ENCODE measurements at places on chromosomes 1 and 21.

DNA sequence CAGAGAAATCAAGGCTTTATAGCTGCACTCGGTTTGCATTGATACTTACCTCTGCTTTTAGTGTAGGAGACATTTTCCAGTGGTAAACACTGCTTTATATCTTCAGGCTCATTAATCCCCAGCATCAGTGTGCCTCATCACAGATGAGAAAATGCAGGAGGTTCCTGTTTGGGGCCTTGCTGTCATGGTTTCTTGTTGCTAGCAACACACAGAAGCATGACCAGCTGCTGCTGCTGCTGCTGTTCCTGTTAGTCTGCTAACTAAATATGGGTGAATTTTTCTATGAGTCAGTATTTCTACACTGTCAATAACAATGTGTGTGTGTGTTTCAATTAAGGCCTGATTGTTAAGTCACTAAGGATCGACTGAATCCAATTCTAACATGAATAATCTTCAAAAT, 85.8 kb upstream of the RGS1 start:
- no peak for DNase-seq

- DNase-seq, result no peak
Observed at GRCh38 chr1:5887971-5888361, 104.3 kb downstream of the NPHP4 start.

DNA sequence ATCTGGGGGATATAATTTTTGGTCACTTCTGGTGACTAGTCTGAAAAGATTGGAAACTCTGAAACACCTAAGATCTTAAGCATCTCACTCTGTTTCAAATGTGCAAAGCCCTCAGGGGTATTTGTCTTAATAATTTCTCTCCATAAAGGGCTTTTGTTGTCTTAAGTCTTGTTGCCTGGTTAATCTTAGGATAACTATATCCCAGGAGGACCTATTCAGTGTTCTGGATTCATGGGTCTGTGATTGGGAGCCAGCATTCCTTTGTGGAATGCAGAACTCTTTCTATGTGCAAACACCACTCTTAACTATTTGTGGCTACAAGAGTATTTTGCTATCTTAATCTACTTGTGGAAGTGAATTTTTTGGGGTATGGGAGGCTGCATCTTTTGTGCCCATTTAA, 1573.0 kb upstream of the PRMT6 start:
- no peak for DNase-seq

GRCh38 chr1:121408354-121408753, 223.6 kb downstream of the SRGAP2C start:
- DNase-seq, result no peak

DNA sequence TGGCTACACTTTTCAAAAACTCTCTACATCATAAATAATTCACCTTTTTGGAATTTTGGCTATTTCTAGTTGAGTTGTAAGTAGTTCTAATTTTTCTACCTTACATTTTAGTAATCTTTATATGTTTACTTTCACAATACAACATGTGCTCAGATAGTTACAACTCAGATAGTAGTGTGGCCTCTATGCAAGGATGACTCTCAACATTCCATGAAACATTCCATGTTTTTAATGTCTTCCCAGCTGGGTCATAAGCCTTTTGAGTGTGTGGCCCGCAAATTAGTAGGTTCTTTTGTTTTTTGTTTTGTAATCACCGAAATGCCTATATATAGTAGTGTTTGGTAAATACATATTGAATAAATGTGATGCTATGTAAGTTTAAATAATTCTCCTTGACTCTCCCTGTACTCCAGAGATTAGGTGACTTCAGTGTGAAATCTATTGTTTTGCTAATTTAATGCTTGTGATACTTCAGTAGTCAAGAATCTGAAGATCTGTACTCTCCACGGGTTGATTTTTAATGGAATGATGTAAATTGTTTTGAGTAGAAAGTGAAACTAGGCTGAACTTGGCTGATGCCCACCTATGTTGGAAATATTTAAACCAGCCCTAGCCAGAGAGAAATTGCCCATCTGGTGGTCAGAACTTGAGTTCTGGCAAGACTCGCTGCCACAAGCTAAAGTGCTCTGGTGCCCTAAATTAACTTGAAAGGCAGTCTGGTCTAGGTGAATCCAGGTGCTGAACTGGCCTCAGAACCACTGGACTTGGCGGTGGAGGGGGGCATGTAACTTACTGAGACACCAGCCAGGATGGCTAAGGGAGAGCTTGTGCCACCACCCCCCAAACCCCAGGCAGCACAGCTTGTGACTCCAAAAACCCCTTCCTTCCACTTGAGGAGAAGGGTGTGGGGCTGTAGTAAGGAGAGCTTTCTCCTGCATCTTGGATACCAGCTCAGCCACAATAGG, 165.6 kb downstream of the USP25 start:
- DNase-seq, result no peak

DNA sequence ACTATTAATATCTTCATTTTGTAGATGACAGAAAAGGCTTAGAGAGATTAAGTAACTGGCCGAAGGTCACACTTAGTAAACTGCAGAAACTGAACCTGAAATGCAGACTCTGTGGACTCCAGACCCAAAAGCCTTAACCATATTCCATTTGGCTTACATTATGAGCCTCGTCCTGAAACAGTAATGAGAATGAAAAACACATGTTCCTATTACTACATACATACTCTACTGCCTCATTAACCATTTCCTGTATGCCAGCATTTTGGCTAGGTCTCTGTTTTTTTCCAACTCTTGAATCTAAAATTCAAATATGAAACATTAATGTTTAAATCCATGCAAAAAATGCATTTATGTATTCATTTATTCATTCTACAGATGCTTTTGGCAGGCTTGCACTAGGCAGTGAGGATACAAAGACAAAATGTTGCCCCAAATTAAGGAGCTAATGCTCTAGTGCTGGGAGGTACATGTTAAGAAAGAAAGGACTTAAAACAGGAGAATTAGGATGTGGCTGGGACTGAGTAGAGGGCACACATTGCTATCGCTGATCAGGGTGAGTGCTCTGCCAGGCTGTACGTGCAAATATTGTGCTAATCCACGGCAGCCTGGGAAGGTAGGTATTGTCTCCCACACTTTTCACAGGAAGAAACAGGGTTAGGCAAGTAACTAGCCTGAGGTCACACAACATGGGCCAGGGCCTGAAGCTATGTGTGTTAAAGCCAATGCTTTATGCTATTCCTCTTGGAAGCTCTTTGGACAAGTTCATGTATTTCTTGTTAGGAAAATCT, 14.0 kb downstream of the DEGS1 start:
- no peak for DNase-seq

DNA sequence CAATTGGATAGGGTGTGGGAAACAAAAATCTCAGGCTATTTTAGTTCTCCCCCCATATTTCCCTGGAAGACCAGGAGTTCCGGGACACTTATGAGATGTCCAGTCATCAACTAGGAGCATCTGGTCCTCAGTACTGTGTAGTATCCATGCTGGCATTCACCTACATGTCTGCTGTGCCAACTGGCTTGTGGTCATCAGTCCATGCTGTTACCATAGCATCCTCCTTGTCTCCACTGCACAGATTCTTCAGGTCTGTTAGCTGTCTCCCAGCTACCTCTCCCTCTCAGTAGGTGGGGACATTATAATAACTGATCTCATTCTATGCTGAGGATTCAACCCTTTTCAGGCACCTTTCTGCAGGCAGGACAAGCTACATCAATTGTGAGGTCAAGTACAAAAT, 302.9 kb downstream of the BARHL2 start:
- DNase-seq, result no peak

- DNase-seq, result no peak
Observed at GRCh38 chr1:36134505-36135329, 9.7 kb upstream of the COL8A2 start.

GRCh38 chr1:17212009-17212408, 7.1 kb downstream of the PADI1 start:
- DNase-seq, result no peak

- no peak for DNase-seq
Observed at GRCh38 chr1:165408518-165408917, 36.4 kb downstream of the RXRG start.

DNA sequence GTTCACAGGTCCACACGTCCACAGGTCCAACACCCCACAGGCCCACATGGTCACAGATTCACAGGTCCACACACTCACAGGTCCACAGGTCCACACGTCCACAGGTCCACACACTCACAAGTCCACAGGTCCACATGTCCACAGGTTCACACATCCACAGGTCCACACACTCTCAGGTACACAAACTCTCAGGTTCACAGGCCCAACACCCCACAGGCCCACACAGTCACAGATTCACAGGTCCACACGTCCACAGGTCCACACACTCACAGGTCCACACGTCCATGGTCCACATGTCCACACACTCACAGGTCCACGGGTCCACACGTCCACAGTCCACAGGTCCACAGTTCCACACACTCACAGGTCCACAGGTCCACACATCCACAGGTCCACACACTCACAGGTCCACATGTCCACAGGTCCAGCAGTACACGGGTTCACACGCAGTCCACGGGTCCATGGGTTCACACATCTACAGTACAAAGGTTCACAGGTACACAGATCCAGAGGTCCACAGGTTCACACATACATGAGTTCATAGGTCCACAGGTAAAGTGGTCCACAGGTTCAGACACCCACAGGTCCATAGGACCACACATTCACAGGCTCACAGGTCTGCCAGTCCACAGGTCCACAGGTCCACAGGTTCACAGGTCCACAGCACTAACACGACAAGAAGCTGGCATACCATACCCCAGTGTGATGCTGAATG, 39.3 kb upstream of the COL6A2 start:
- peak; percentile 59 for DNase-seq

GRCh38 chr1:98316286-98316905, 345.1 kb upstream of the SNX7 start:
- DNase-seq, result no peak

GRCh38 chr1:157288996-157289395, 150.8 kb upstream of the ETV3 start:
- DNase-seq, result no peak

DNA sequence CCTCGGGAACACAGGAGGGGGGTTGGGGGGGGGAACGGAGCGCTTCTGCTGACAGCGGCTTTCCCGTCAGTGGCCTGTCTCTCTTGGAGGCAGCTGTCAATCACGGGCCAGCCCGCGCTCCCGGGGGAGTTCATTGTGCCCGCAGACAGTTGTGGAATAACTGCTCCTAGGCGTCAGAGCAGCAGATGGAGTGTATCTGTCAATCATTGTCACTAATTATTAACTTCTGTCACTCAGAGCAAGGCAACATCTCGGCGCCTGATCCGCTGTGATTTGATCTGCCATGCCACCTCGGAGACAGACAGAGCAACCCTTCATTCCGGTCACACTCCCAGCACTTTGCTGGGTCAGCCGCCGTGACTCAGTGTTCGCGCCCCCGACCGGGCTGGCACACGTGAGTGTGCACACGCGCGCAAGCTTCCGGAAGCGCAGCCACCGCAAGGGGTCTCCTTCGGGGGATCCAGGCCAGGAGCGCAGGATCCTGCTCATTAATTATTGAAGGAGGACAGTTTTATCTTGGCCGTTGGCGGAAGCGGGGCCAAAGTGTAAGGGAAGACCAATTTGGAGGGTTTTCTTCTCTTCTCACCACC, 75.8 kb downstream of the RRAGC start:
- DNase-seq, result no peak

- DNase-seq, result no peak
Observed at GRCh38 chr21:28972398-28972797, 20.3 kb downstream of the LTN1 start.

DNA sequence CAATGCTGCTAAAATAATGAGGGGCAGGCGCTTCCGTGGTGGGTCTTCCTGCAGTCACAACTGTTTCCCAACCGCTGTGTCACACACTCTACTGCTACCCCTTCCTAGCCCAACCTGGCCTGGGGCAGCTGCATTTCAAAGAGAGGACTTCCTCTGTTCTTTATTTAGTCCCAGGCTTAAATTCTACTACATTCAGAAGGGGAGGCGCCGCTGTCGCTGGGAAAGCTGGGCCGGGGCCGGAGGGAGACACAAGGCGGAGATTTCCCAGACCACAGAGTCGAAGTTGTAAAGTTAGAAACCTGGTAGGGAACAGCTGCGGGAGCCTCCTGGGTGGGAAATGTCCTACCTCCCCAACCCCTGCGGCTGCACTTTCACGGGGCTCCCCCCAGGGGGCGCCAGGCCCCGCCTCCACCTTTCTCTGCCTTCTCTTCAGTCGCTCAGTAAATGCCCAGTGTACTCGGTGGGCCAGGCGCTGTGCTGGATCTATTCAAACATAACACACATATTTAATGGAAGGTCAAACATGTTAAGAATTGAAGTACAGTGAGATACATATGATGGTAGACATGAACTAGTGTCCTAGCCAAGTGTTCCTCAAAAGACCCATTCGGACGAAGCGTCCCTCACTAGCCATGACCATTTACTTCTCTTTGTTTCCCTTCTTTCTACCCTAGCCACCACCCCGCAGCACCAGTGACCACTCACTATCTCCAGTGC, 23.1 kb downstream of the DYRK3 start:
- DNase-seq, result no peak

GRCh38 chr1:16392740-16393569, 25.9 kb downstream of the SZRD1 start:
- DNase-seq, result no peak

GRCh38 chr1:239262538-239262937, 123.8 kb upstream of the CHRM3 start:
- DNase-seq, result no peak

DNA sequence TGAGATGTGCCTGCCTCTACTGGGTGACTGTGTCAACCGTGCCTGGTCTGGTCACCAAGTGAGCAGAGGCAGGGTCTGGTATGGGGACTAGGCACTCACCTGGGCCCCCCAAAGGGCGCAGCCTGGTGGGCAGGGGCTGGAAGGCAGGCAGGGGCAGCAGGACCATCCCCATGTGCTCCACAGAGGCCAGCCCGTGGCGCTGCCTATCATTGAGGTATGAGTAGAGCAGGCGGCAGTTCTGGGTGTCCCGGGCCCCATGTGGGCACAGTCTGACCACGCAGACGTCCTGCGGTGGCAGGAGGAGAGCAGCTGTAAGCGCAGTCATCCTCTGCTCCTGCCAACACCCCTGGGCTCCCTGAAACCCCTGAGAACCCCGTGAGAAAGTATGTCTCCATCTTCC, 23.7 kb downstream of the SPOCD1 start:
- peak; percentile 87 for DNase-seq

DNA sequence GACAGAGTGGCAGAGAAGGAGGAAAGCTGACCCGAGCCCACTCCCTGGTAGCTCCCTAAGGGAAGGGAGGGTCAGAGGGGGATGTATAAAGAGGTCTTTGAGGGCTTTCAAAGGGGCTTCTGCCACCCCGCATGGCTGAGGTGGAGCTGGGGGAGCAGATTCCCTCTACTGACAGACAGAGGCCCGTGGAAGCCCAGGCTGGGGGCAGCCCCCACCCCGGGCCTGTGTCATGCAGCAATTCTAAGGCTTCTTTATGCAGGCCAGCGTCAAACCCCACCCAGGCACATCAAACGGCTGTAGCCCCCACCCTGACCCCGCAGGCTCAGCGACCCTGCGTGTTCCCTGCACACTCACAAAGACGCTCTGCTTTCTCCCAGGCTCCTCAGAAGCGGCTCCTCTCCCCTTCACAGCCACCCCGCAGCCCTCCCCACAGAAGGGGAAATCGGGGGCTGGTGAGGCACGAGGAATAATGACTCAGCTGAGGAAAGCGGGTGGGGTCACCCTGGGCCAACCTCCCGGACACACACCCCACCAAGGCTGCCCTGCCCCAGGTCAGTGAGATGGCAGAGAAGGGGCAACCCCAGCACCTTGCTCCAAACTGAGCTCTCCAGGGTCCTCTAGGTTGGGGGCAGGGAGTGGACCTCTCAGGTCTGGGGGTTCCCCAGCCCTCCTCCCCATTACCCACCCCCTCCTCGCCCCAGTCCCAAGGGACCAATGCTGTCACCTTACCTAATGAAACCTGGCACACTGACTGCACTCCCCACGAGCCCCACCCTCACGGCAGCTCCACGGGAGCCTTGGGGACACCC, 10.8 kb downstream of the SLC45A3 start:
- DNase-seq, result no peak

GRCh38 chr1:117919376-117919775, 10.0 kb downstream of the GDAP2 start:
- no peak for DNase-seq
